ENCODE measurements at places on chromosomes 4 and X.
A peak's percentile ranks its signal among the peaks of the same experiment; 100 is the strongest.

- H3K4me1 ChIP-seq, result no peaks in the 10 kb centered on the region
- no peak for DNase-seq
- H3K4me3 ChIP-seq, result no peak overlapping the region
- H3K36me3 ChIP-seq, result no peaks in the 10 kb centered on the region
- H3K27ac ChIP-seq, result no peak overlapping the region
These were observed 10.5 kb downstream of the ARL13A start for GRCh38 chrX:100979881-100980607.

DNA sequence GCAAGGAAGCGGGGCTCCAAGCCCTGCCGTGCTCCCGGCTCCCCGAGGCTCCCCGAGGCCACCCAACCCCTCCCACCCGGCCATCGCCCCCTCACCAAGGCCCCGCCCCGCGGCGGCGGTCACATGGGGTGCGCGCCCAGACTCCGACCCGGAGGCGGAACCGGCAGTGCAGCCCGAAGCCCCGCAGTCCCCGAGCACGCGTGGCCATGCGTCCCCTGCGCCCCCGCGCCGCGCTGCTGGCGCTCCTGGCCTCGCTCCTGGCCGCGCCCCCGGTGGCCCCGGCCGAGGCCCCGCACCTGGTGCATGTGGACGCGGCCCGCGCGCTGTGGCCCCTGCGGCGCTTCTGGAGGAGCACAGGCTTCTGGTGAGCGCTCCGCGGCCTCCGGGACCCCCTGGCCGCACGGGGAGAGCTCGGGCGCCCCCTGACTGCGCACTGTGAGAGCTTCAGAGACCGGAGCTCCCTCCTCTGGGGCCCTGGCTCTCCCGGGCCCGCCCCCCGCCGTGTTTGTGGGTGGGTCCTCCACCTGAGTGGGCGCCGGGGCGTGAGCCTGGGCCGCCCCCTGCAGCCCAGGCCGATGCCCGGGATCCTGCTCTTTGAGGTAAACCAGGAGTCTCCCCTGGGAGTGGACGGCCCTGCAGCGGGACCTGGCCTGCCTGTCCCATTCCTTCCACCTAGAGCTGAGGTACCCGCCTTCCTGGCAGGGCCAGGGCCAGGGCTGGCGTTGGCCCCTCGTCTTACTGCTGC, at the start of gene IDUA:
IDUA (plus strand) TSS at position 166 of the 745 bp plus-strand sequence; CDS start at position 207, 41 bp downstream.
- peaks cover 6% of the 10 kb centered on the region for H3K36me3 ChIP-seq
- peak within 1 kb of the TSS; percentile 89 for H3K27ac ChIP-seq
- peak within 1 kb of the TSS; percentile 85 for H3K4me3 ChIP-seq
- peaks cover 30% of the 10 kb centered on the region for H3K4me1 ChIP-seq
- H3K27me3 ChIP-seq, result no peaks in the 10 kb centered on the region
- DNase-seq, result peak; percentile 90

GRCh38 chr4:99966692-99967091, 16.6 kb upstream of the H2AZ1 start:
- no peaks in the 10 kb centered on the region for H3K27me3 ChIP-seq
- no peak overlapping the region for H3K4me3 ChIP-seq
- no peak for DNase-seq
- no peaks in the 10 kb centered on the region for H3K36me3 ChIP-seq

DNA sequence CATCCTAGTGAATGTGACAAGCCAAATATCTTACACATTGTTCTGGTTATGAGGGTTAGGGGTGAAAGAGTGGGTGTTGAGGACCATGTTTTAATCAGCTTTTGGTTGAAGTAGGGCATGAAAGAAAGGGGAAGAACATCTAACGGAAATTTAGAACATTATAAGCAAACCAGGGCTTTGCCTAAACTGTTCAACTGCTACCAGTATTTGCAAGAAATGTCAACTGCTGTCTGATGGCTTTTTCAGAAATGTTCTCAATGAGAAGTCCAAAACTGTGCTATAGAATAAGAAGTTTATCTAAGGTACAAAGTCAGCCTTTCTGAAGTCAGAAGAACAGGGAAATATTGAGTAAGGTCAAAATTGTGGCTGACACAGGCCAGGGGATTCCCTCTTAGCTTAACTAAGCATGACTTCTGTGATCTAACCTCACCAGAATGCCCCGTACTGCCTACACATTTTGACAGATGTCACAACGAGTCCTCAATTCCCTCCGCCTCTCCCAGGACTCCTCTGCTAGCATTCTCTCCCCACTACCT, 67.1 kb downstream of the DTHD1 start:
- H3K4me1 ChIP-seq, result peaks cover 34% of the 10 kb centered on the region
- H3K27me3 ChIP-seq, result no peaks in the 10 kb centered on the region
- peak overlapping the region; percentile 5 for H3K4me3 ChIP-seq

DNA sequence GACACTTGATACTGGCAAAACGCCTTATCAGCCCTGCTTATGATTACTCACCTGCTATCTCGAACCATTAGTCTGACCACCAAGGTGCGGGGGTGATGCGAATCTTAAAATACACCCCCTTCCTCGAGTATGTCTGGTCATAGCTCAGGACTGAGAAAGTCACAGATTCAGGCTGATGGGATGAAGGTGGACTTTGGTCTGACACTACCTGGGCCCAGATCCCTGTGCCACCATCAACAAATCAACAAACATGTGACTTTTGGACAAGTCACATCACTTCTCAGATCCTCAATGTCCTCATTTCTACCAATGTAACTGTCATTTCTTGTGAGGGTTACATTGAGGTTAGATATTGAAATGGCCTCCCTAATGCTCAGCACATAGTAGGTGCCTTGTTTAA, 9.8 kb upstream of the MSN start:
- H3K36me3 ChIP-seq, result peaks cover 1% of the 10 kb centered on the region
- peak overlapping the region; percentile 53 for H3K27ac ChIP-seq
- no peak overlapping the region for H3K4me3 ChIP-seq
- peaks cover 17% of the 10 kb centered on the region for H3K27me3 ChIP-seq
- no peak for DNase-seq

GRCh38 chr4:8860892-8861575, 10.6 kb downstream of the HMX1 start:
- H3K27me3 ChIP-seq, result peaks cover 88% of the 10 kb centered on the region
- H3K36me3 ChIP-seq, result no peaks in the 10 kb centered on the region
- peak overlapping the region; percentile 47 for H3K27ac ChIP-seq
- DNase-seq, result no peak
- no peak overlapping the region for H3K4me3 ChIP-seq
- H3K4me1 ChIP-seq, result peaks cover 6% of the 10 kb centered on the region

GRCh38 chr4:148436512-148436911, 5.7 kb downstream of the NR3C2 start:
- H3K4me1 ChIP-seq, result peaks cover 80% of the 10 kb centered on the region
- H3K4me3 ChIP-seq, result no peak overlapping the region
- peaks cover 16% of the 10 kb centered on the region for H3K36me3 ChIP-seq
- H3K27ac ChIP-seq, result no peak overlapping the region

- DNase-seq, result no peak
- H3K27me3 ChIP-seq, result peaks cover 39% of the 10 kb centered on the region
- H3K36me3 ChIP-seq, result no peaks in the 10 kb centered on the region
- H3K4me1 ChIP-seq, result peaks cover 68% of the 10 kb centered on the region
- no peak overlapping the region for H3K4me3 ChIP-seq
These were observed 37.5 kb upstream of the STK26 start for GRCh38 chrX:131985526-131986049.

All from activated T-cell treated with anti-CD3 and anti-CD28 coated beads, Interleukin-2, amount 50 U/mL, for 24 hours (primary cell).